ENCODE measurements at places on chromosomes 12 and 14.

DNA sequence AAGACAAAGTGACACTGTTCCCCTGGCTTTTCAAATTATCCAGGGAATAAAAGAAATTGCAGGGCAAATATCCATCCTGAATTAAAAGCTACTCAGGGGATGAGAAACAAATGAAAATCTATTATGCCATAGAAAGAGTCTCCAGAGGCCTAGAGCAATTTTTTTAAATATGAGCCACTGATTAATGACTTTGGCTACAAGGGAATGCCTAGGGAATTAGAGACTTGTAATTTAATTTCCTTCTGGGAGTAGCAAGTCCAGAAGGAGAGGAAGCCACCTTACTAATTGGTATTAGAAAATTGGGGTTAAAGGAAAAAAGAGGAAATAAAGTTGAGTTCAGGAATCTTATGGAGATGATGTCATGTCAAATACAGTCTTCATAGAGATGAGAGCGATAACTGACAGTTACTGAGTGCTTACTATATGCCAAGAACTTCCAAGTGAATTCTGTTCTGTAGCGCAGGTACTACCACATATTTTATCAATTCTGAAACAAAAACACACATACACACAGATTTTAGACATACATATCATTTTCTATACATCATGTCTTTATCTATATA lies 304.4 kb downstream of the DUSP6 start:
- no peak for DNase-seq

DNA sequence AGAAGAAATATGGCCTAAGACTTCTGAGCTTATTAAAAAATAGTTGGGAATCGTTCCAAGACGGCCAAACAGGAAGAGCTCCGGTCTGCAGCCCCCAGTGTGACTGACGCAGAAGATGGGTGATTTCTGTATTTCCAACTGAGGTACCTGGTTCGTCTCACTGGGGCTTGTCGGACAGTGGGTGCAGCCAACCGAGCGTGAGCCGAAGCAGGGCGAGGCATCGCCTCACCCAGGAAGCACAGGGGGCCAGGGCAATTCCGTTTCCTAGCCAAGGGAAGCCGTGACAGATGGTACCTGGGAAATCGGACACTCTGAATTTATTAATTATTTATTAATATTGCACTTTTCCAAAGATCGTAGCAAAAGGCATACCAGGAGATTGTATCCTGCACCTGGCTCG lies 857.8 kb downstream of the C12orf50 start:
- DNase-seq = no peak

DNA sequence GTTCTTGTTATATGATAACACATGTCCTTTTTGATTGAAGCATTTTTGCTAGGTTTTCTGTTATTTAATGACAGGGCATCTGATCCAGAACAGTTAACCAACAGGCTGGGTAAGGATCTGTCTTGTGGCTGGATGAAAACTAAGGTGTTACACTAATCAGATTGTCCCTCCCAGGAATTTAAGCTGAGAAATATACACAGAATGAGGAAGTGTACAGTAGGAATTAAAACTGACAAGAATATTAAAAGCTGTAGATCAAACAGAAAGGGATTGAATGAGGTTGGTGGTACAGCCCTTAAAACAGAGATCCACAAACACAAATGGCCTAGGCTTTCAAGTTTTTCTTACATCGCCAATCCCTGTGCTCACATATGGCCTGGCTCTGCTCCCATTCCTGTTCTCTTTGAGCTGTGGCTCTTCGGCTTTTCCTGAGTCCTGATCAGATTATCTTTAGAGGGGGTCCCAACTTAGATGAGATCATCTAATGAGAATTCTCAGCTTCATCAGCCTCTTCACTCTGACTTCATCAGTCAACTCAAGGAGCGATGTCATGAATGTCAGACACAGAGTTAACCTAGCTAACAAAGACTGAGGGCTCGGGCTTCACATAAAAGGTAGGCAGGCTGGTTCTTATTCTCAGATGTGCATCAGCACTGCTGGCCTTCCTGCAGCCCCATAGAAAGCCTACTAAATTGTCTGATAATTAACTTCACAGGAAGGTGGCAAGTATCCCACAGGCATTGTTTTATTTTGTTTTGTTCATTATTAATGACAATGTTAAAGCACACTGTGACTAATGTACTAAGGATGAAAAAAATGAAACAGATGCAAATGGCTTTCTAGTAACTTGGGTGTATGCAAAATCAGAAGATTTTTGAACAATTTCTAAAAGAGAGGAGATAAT lies 11.4 kb downstream of the PYGL start:
- DNase-seq = no peak

GRCh38 chr14:68459480-68460136 lies 333.3 kb downstream of the ZFP36L1 start:
- DNase-seq = no peak

DNA sequence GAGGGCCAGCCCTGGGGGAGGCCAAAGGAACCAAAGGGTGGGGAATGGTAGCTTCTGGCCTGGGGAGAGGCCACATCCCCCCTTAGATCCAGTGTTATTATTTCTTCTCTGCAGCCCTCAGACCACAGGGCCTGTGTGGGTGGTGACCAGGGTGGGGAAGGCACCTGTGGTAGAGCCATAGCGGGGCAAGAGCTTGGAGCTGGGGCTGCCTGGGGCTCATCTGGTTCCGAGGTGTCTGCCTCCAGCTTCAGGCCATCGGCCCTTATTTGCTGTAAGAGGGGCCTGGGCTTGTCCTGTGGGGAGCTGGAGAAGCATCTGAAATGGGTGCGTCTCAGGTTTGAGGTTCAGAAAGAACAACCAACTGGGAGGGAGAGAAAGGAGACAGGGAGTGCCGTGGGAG lies 2.1 kb upstream of the B3GNT4 start:
- no peak for DNase-seq

- DNase-seq = no peak
Observed at GRCh38 chr14:64109819-64110554, 184.2 kb downstream of the ESR2 start.

GRCh38 chr12:62082448-62082847 lies 177.8 kb upstream of the USP15 start:
- no peak for DNase-seq

GRCh38 chr14:51487848-51488247 lies 163.9 kb upstream of the FRMD6 start:
- DNase-seq = no peak

GRCh38 chr12:124745891-124746570 lies 117.6 kb downstream of the SCARB1 start:
- no peak for DNase-seq

DNA sequence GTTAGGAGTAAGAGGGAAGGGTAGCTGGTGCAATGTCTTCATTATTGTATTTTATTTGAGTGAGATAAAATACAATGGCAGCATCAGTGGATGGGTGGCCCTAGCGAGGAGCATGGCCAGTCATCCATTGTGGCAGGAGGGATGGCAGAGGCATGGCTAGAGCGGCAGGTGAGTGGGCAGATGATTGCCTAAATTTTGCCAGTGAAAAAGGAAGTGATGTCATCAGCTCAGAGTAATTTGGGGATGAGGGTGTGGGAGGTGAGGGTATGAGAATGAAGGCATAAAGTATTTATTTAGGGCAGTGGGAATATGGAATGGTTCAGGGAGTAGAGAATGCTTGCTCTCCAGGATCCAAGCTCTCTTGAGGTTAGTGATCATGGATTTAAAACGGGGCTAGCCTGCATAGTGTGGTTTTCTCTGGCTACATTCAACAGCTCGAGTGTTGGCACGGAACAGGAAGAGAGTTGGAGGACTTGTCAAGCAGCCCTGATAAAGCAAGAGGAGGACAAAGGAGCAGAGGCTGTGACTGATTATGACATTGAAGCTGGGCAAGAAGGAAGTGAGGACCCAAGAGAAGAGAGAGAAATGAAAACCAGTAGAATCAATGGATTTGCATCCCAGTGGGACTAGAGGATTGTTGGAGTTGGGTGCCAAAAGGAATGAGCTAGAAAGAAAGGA lies 18.7 kb upstream of the SERPINA6 start:
- no peak for DNase-seq

DNA sequence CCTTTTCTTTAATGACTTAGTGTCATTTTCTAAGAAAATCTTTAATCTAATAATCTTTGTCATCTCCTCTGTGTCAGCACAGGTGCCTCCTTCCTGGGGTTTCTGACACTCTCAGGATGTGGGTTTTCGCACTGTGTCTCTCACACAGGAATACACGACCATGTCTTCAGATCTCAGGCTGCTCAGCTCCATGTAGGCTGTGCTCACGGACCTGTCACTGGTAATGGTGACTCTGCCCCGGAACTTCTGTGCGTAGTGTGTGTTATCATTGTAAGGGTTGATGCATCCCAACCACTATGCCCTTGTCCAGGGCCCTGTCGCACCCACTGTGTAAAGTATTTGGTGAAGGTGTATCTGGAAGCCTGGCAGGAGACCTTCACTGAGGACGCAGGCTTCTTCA lies 647.8 kb downstream of the TMEM121 start:
- peak; percentile 58 for DNase-seq

- DNase-seq = no peak
Observed at GRCh38 chr14:51963286-51963685, 26.1 kb upstream of the RTRAF start.

GRCh38 chr12:26786491-26786864 lies 46.5 kb downstream of the ITPR2 start:
- no peak for DNase-seq

DNA sequence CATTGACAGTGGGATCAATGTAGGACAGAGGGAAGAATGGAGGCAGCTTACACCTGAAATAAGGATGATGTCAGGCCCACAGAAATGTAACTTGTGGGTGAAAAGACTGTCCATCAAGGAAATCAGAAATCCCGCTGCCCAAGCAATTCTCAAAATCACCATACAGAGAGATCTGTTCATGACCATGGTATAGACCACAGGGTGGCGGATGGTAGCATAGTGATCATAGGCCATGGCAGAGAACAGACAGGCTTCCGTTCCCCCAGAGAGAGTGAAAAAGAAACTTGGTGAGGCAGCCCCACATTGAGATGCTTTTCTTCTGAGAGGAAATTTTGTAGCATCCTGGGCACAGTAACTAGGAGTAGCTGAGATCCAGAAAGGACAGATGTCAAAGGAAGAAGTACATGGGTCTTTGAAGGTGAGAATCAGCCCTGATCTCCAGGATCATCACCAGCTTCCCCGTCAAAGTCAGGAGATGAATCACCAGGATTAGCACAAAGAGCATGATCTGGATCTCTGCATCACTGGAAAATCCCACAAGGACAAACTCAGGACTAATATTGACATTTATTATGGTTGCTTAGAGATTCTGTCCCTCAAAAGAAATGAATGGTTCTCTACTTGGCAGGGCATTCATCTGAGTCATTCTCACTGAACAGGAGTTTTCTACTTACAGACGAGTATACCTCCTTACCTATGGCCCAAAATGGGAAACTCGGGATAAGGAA lies 5.5 kb upstream of the ZNF641 start:
- DNase-seq = no peak

DNA sequence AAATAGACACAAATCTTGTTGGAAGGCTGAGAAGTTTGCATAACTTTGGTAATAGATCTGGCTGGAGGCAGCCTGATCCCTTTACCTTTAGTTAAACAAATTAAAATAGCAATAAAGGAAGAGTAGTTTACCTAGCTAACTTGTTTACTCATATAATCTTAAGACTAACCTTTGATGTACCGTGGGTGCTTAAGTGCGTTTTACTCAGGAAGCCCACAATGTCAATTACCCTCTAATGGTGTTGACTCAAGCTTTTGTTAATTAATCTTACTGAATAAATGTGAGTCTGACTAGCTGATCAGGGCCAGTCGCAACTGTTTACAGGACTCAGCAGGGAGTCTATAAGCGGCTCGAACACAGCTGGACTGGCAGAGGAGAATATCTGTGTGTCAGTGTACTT lies 51.5 kb downstream of the FAR2 start:
- DNase-seq = no peak

DNA sequence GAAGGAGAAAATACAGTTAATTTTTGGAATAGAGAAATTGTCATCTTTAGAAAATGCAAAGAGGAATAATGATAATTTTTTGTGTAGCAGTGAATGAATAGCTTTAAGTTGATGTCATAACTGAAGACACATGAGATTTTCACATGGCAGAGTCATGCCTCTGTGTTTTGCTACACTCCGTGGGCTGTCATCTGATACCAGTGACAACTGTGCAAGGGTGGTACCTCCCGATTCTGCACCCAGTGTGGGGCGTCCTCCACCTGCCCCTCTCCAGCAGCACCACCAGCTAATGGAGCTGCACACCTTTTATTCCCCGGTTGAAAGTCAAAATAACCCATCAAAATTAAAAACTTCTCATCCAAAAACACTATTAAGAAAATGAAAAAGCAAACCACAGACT lies 47.2 kb downstream of the ANKRD9 start:
- no peak for DNase-seq

DNA sequence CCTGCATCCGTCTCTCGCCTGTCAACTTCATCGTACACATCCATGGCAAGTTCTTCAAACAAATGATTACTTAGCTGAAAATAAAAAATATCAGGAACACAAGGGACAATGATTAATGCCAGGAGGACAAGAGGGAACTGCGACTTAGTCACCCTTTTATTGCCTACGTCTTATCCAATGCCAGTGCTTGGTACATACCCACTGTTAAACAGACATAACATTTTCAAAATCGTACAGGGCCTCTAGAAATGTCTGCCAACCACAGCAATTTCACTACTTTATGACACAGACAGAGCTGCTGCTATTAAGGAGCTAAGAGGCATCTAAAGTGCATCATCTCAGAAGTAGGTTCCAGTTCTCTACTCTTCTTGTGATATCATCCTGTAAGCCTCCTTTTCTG lies 34.6 kb downstream of the GIT2 start:
- DNase-seq = no peak

DNA sequence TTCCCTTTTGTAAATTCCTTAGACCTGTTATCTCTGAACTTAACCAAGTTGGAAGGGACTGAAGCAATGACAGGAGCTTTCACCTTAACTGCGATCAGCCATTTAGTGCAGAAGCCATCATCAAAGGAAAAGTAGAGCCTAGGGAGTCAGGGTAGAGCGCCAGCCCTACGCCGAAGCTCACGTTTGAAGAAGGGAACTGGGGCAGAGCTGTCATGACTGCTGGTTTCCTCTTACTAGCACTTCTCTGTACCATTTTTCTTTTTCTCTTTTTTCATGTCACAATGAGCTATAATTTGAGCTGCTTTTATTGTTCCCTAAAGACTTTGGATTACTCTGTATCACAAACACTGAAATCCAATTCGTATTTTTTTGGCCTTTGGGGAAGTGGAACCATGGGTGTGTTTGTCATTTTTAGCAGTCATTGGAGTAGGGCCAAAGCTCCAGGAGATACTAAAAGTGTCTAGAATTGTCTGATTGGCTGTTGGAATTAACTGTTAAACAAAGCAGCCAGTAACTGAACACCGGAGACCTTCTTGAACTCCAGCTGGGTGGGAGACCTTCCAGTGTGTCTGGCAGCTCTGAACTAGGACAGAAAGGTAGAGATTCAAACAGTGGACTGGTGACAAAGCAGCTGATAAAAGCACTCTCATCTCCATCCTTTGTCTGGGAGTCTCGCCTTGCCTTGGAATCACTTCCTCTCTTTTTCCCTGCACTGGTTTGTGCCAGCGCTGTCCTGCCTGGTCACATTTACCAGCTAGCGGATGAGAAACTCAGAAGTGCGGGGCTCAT lies 9.1 kb downstream of the MTRFR start:
- no peak for DNase-seq
